ENCODE measurements at places on chromosomes 16 and 17. TPM values are rescaled to one million over a fixed set of nuclear protein-coding genes. Genes with fewer than 3 reads are reported as not detected.

DNA sequence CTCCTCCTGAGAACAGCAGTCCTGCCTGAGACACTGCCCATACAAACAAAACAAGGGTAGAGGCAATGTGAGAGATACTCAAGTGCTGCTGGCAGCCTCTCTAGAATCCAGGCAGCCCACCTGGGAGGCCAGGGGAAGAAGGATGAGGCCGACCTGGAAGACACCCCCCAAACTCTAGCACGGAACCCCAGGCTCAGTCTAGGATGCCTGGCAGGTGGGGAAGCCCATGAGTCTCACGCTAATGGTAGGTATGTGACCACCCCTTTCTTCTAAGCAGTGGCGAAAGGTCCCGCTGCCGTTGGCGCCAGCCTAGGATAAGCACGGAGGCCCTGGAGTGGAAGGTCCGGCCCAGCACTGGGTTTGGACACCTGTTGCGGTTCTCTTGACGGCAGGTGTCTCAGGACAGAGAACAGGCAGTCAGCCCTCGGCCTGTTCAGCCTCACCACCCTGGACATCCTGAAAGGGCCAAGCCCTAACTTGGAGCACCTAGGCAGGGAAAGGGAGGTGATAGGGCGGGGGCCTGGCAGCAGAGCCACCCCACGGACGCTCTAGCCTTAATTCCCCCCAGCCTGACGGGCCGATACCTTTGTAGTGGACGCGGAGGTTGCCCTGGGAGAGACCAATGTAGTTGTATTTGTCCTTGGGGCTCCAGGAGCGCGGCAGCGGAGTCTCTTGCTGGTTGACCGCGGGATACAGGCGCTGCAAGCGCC lies 487 bp downstream of the RANBP10 start:
- H3K4me1 ChIP-seq, result peaks cover 45% of the 10 kb centered on the region
- H3K4me3 ChIP-seq, result peak overlapping the region; percentile 93
- H3K27ac ChIP-seq, result peak overlapping the region; percentile 87
- no peak for DNase-seq

GRCh38 chr17:46736100-46736499 lies 82.4 kb downstream of the WNT3 start:
- no peaks in the 10 kb centered on the region for H3K4me1 ChIP-seq
- H3K27ac ChIP-seq, result no peak overlapping the region
- H3K4me3 ChIP-seq, result no peak overlapping the region
- no peak for DNase-seq

DNA sequence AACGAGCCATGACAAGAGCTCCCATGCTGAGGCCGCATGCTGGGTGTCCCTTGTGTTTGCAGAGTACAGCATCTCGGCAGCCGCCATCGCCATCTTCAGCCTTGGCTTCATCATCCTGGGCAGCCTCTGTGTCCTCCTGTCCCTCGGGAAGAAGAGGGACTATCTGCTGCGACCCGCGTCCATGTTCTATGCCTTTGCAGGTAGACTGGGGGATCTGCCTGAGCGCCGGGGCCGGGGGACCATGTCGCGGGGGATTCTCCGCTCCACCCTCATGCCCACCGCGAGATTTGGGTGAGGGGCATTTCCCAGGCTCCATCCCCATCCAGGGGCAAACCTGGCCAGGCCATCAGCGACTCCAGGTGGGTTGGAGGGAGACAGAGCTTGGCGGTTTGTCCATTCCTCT lies 10.7 kb downstream of the CACNG1 start:
- H3K27me3 ChIP-seq, result no peaks in the 10 kb centered on the region
- DNase-seq, result no peak
- H3K4me3 ChIP-seq, result no peak overlapping the region
- no peak overlapping the region for H3K27ac ChIP-seq
- no peaks in the 10 kb centered on the region for H3K36me3 ChIP-seq

- DNase-seq, result no peak
- no peak overlapping the region for H3K4me3 ChIP-seq
- H3K4me1 ChIP-seq, result no peaks in the 10 kb centered on the region
- H3K36me3 ChIP-seq, result no peaks in the 10 kb centered on the region
- H3K27me3 ChIP-seq, result peaks cover 12% of the 10 kb centered on the region
Measured at GRCh38 chr16:22861580-22861979, 47.6 kb downstream of the HS3ST2 start.

GRCh38 chr17:66214884-66215528 lies 14.2 kb downstream of the APOH start:
- no peak overlapping the region for H3K4me3 ChIP-seq
- DNase-seq, result no peak

PRSS21 gene
- 6.9 TPM for total RNA-seq

DNA sequence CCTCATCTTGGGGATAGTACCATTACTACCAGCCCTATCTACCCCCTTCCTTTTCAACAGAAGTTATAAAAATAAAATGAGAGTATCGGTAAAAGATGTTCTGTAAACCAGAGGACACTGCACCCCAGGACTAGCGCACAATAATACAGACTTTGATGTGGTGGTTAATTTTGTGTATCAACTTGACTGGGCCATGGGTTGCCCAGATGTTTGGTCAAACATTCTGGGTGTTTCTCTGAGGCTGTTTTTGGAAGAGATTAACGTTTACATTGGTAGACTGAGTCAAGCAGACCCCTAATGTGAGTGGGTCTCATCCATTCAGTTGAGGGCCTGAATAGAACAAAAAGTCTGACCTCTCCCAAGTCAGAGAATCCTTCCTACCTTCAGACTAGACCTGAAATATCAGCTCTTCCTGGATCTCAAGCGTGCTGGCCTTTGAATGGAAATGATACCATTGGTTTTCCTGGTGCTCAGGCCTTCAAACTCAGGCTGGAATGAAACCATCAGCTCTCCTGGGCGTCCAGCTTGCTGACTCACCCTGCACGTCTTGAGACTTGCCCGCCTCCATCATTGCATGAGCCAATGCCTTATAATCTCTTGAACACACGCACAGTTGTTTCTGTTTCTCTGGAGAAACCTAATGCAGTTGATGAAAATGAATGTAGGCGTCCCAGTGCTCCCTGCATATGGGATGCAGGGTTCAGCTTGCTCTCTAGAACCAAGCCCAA lies 10.1 kb downstream of the MRM1 start:
- H3K4me3 ChIP-seq, result no peak overlapping the region
- no peak for DNase-seq
- no peaks in the 10 kb centered on the region for H3K27me3 ChIP-seq
- no peak overlapping the region for H3K27ac ChIP-seq
- H3K4me1 ChIP-seq, result peaks cover 8% of the 10 kb centered on the region

DNA sequence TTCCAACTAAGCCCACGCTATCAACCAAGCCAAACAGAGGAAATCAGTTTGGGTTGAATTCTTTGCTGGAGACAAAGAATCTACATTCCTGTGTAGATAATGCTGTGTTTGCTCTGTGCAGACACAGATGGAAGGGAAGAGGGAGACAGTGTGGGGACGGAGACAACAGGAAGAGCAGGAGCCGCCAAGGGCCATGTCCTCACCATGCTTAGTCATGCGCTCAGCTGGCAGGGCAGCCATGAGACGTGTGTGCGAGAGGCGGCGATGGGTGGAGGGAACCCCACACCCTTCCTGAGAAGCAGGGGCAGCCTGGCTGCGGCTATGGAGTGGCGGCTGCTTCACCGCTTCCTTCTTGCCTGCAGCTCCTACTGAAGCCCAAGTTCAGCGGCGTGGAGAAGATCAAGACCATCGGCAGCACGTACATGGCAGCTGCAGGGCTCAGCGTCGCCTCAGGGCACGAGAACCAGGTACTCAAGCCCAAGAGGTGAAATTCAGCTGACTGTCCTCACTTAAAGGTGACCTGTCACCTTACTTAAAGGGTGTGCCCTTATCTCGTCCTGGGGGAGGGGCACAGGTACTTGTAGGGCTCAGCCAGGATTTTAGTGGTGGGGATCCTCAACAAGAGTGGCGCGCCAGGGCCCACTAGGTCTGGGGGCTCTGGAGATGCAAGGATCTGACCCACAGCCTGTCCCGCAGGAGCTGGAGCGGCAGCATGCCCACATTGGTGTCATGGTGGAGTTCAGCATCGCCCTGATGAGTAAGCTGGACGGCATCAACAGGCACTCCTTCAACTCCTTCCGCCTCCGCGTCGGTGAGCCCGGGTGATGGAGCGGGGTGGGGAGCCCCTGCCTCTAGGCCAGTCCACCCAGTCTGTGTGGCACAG lies 47.5 kb downstream of the ADCY7 start:
- peak overlapping the region; percentile 44 for H3K4me3 ChIP-seq
- H3K27ac ChIP-seq, result peak overlapping the region; percentile 85
- H3K27me3 ChIP-seq, result no peaks in the 10 kb centered on the region
- DNase-seq, result peak; percentile 62

KRTAP2-2 gene
- not detected for total RNA-seq

CACNA1G gene
- total RNA-seq, result not detected

PHF23 gene
- 49.9 TPM for total RNA-seq

DNA sequence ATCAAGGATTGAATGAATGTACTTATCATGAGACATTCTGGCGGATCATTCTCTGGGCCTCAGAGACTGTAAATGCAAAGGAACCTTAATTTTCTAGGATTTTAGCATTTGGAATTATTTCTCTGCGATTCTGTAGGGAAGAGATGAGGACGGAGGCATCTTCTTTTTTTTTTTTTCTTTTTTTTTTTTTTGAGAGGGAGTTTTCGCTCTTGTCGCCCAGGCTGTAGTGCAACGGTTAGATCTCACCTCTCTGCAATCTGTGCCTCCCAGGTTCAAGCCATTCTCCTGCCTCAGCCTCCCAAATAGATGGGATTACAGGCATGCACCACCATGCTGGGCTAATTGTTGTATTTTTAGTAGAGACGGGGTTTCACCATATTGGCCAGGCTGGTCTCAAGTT lies 2.1 kb downstream of the ITGAL start:
- no peaks in the 10 kb centered on the region for H3K27me3 ChIP-seq
- H3K36me3 ChIP-seq, result peaks cover 49% of the 10 kb centered on the region
- peak overlapping the region; percentile 100 for H3K4me3 ChIP-seq
- peak overlapping the region; percentile 71 for H3K27ac ChIP-seq

- peaks cover 4% of the 10 kb centered on the region for H3K27me3 ChIP-seq
- H3K36me3 ChIP-seq, result no peaks in the 10 kb centered on the region
- no peak overlapping the region for H3K4me3 ChIP-seq
- peaks cover 1% of the 10 kb centered on the region for H3K4me1 ChIP-seq
Measured at GRCh38 chr17:21089145-21089544, 37.6 kb upstream of the DHRS7B start.

FOXO3B gene
- 4.8 TPM for total RNA-seq

NAGS gene
- total RNA-seq, result 1.4 TPM

MEOX1 gene
- total RNA-seq, result 5.2 TPM

PMP22 gene
- total RNA-seq, result 1.1 TPM

HEATR9 gene
- total RNA-seq, result 6.7 TPM

DNA sequence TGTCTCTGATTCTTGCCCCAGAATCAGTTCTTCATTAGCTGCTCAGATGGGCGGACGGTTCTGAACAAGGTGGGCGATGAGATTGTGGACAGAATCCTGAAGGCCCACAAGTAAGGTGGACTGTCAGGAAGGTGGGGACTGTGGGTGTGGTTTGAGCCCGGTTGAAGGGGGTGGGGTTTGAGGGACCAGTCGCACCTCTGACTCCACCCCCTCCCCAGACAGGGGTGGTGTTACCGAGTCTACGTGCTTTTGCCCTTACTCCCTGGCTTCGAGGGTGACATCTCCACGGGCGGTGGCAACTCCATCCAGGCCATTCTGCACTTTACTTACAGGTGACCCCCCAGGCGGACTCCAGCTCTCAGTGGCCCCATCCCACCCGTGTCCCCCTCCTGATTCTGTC lies 11.3 kb downstream of the PLD2 start:
- no peaks in the 10 kb centered on the region for H3K4me1 ChIP-seq
- DNase-seq, result no peak
- peaks cover 4% of the 10 kb centered on the region for H3K36me3 ChIP-seq
- H3K4me3 ChIP-seq, result no peak overlapping the region

MT1F gene
- total RNA-seq, result 27.8 TPM

KRTAP3-2 gene
- not detected for total RNA-seq

DNA sequence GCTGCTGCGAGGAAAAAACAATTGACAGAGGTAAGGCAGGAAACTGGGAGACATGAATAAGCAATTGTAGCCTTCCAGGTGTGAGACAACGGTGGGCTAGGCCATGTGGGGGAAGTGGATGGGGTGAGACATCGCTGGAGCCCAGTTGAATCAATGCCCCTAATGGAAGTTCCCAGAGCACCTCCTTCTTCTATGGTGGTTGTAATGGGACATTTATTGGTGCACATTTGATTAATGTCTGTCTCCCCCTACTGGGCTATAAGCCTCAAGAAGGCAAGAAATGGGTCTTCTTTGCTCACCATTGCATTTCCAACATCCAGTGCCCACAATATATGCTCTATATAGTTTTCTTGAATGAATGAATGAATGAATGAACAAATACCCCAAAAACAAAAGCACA lies 22.7 kb upstream of the CD300E start:
- peaks cover 56% of the 10 kb centered on the region for H3K27me3 ChIP-seq
- H3K4me3 ChIP-seq, result no peak overlapping the region
- peaks cover 2% of the 10 kb centered on the region for H3K4me1 ChIP-seq
- no peak for DNase-seq
- H3K27ac ChIP-seq, result no peak overlapping the region
- H3K36me3 ChIP-seq, result no peaks in the 10 kb centered on the region

ZG16B gene
- total RNA-seq, result 8.1 TPM

TUBG1 gene
- 57.6 TPM for total RNA-seq

- H3K4me1 ChIP-seq, result no peaks in the 10 kb centered on the region
- no peak overlapping the region for H3K4me3 ChIP-seq
- peaks cover under 1% of the 10 kb centered on the region for H3K36me3 ChIP-seq
- peaks cover 14% of the 10 kb centered on the region for H3K27me3 ChIP-seq
- H3K27ac ChIP-seq, result no peak overlapping the region
Measured at GRCh38 chr16:55955424-55955823, 80.3 kb upstream of the CES5A start.

C16orf89 gene
- total RNA-seq, result not detected

PDIA2 gene
- total RNA-seq, result not detected

GRCh38 chr16:5845046-5845445 lies 747.5 kb upstream of the EEF2KMT start:
- no peak overlapping the region for H3K27ac ChIP-seq
- no peaks in the 10 kb centered on the region for H3K36me3 ChIP-seq
- H3K4me1 ChIP-seq, result no peaks in the 10 kb centered on the region
- no peak overlapping the region for H3K4me3 ChIP-seq
- no peak for DNase-seq

DNA sequence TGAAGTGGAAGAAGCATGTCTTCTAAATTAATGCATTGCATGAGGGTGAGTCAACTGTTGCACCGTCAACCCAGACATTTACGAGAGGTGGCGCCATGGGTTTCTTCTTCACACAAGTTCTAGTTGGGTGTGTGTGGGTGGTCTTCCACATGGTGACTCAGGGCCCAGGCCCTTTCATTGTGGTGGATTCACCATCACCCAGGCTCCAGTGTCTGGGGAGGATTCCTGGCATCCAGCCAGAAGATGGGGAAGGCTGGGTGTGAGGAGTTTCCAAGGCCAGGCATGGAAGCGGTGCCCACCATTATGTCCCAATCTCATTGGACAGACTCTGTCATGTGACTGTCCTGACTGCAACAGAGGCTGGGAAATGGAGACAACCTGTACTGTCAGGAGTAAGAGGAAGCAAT lies 21.4 kb upstream of the JPH3 start:
- DNase-seq, result no peak
- H3K27me3 ChIP-seq, result peaks cover 27% of the 10 kb centered on the region
- H3K4me1 ChIP-seq, result no peaks in the 10 kb centered on the region
- H3K36me3 ChIP-seq, result no peaks in the 10 kb centered on the region
- H3K4me3 ChIP-seq, result no peak overlapping the region
- H3K27ac ChIP-seq, result no peak overlapping the region

CHP2 gene
- total RNA-seq, result not detected
